ENCODE measurements at places on chromosomes 12 and 14.

- DNase-seq, result no peak
Measured at GRCh38 chr12:107564946-107565345, 120.7 kb upstream of the PWP1 start.

- DNase-seq, result no peak
Measured at GRCh38 chr12:2306012-2306411, 253.2 kb downstream of the CACNA1C start.

DNA sequence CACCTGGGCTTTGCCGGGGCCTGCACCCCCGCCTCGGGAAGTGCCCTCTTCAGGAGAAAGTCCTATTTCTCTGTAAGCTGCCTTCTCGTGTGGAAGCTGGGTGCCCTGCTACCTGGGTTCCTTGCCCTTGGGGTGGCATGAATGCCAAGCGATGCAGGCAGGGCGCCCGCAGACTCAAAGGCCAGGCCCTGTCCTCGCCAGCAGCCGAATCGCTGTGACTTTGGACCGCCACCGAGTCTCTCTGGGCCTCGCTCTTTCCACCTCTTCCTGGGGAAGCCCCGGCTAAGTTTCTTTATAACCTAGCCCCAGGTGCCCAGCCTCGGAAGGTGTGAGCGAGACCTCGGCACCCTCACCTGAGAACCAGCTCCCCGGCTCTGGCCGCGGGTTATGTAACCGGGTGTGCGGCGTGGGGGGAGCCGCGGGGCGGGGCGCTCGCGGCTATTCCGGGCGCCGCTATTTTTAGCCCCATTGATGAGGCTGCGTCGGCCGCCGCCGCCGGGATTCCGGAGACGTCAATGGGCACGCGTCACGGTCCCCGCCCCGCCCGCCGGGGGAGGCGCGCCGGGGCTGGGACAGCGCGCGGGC is 14.6 kb upstream of the NR4A1 start:
- peak; percentile 62 for DNase-seq

- DNase-seq, result no peak
Measured at GRCh38 chr12:53391724-53392123, 11.7 kb downstream of the SP1 start.

GRCh38 chr12:43132291-43132690 is 419.7 kb downstream of the ADAMTS20 start:
- DNase-seq, result no peak

DNA sequence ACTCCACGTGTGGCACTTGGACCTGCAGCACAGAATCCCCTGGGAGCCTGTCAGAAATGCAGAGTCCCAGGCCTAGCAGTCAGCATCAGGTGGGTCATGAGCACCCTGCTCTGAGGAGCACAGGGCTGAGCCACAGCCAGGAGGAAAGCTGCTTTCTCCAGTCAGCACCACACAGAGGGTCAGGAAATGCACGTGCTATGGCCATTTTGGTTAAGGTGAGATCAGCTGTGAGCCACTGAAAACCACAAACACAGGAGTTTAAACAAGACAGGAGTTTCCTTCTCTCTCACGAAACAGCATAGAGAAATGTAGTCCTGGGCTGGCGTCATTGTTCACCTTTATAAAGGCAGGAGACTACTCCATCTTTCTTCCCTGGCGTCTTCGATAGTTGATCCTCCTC is 204.5 kb upstream of the SFSWAP start:
- DNase-seq, result no peak

GRCh38 chr14:77869340-77869739 is 69.4 kb downstream of the ADCK1 start:
- DNase-seq, result no peak

DNA sequence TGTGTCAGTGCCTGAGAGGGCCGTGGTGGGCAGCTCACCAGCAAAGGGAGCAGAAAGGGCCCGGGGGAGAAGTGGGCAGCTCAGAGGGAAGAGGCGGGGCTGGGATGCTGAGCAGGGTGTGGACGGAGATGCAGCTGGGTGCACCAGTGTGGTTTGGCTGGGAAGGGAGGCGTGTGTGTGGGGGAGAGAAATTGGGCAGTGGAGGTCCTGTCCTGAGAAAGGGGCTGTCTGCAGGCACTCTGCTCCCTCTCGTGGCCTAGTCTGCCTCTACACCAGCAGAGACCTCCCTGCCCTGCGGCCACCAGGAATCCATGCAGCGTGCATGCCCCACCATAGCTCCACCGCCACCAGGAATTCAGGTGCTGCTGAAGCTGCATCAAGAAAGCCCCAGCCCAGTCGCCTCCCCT is 6.4 kb downstream of the TMEM121 start:
- no peak for DNase-seq

GRCh38 chr14:61641914-61642613 is 53.2 kb upstream of the HIF1A start:
- no peak for DNase-seq

DNA sequence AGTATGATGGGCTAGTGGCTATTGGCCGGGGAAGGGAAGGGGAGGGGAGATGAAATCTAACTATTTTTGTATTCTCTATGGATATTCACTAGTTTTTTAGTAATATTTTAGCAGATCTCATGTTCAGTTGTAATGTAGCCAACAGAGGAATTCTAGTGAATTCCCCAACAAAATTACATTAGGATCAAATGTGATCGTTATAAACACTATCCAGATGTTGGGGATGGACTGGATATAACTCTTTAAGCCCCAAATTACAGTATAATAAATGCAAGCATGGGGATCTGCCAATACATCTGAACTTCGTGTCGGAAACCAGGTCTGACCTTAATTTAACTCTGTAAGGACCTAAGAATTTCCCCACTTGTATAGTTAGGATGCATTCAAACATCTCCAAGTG is 21.5 kb downstream of the LLPH start:
- no peak for DNase-seq

GRCh38 chr12:542395-543113 is 82.8 kb downstream of the B4GALNT3 start:
- no peak for DNase-seq

GRCh38 chr12:65459545-65459944 is 181.1 kb downstream of the MSRB3 start:
- no peak for DNase-seq

DNA sequence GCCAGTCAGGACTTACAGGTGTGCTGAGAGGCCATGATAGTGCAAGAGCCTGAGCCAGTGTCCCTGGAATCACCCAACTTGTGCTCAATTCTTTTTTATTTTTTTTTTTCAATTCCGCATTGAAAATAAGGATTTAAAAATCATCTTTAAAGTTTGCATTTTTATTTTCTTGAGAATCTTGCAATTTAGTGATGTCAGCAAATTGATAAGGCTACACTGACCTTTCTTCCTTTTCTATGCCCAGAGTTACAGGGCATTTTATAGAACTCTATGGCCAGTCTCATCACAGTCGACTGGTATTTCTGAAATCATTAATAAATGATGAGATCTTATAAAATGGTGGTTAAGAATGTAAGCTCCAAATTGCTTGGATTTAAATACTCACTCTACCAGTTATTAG is 63.3 kb upstream of the PRKD1 start:
- DNase-seq, result no peak

DNA sequence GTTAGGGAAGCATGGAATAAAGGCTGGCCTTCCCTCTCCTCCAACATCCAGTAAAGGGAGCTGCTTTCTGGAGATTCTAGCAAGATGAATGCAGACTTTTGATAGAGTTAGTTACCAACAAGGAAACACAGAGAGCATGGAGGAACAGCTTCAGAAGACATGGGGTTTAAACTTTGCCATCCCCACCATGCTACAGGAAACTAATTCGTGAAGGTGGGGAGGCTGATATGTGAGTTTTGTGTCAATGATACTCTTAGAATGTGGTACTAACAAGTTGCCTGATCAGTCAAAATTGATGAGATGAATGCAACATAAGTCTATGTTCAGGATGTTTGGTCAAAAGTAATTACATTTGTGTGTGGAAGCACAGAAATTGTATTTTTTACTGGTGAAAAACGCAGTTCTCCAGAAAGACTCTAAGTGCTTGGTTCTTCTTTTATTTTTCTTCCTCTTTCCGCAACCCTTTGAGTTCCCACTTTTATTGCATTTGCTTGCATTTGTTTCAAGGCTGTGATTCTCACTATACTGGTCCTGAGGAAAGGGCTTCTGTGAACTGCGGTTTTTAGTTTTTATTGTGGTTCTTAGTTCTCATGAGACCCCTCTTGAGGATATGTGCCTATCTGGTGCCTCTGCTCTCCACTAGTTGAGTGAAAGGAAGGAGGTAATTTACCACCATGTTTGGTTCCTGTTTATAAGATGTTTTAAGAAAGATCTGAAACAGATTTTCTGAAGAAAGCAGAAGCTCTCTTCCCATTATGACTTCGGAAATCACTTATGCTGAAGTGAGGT is at the start of gene CLEC4A:
TSS of gene CLEC4A (plus strand) at position 494 of the 789 bp plus-strand sequence. CDS start at position 756, 262 bp downstream.
- DNase-seq, result no peak

DNA sequence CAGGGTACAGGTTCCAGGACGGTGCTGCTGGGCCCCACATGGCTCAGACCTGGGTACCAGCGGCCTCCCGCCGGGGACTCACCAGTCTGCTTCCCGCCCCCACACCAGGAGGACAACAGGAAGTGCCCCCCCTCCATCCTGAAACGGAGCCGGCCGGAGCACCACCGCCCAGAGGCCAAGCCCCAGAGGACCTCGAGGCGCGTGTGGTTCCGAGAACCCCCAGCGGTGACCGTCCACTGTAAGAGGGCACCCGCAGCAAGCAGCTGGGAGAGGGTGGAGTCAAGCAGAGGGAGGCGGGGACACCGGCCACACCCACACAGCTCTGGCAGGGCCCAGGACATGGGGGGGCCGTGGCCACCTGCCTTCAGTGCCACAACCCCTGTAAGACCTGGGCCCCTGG is 8.1 kb downstream of the C14orf180 start:
- DNase-seq, result no peak

Data from caudate nucleus (tissue), 63 donors.